ENCODE measurements at places on chromosomes 16 and 17. TPM values are rescaled to one million over a fixed set of nuclear protein-coding genes. Genes with fewer than 3 reads are reported as not detected.

Gene SLFN14
- total RNA-seq = not detected

Gene SPIRE2
- 41.6 TPM for total RNA-seq

Gene KIF1C
- total RNA-seq = 141 TPM

Gene NUDT7
- total RNA-seq = 8.7 TPM

Gene BRICD5
- 7.4 TPM for total RNA-seq

Gene GID4
- 12.4 TPM for total RNA-seq

Gene CDK5R1
- 0.83 TPM for total RNA-seq

Gene TSR1
- 36.9 TPM for total RNA-seq

Gene GEMIN4
- 26.7 TPM for total RNA-seq

Gene OR3A3
- not detected for total RNA-seq

Gene TPSD1
- total RNA-seq = 5.0 TPM

Gene SRSF1
- 205 TPM for total RNA-seq

Gene CA10
- total RNA-seq = not detected

DNA sequence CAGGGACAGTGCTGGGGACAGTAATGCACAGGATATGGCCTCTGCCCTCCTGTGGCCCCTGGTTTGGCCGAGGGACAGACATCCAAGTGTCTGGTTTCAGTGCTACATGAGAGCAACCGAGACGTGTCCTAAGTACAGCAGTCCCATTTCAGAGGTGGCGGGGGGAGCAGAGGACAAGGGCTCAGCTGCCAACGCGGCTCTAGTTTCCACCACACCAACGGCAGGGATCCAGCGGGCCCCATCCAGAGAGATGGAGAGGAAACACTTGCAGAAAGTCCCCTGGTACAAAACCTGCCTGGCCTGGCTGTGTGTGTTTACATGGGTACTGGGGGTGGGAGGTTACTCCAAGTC lies 125.8 kb upstream of the SMURF2 start:
- DNase-seq = no peak

DNA sequence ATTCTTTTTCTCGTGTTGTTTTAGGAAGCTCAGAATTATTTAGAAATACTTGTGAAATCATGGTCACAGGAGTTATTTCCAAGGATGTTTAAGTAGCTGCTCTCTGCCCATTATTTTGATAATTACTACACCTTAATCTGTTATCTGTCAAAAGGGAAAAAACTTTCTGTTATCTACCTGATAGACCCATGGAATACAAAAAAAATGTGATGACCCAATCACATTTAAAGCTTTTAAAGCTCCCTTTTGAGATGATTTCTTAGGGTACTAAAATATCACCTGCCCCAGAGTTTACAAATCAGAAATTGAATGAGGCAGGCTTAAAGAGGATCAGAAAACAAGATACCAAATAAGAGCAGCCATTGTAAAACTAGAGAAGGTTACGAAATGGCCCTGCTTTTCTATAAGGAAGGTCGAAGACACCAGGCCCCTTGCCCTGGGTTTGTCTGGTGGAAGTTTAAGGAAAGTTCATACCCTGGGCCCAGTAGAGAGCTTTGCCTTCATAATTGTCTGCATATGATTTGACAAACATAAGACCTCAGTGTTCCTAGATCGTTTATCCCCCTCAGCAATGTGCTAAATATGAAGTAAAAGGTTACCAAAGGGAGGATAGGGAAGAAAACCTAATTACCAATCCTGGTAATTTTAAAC lies 149.9 kb upstream of the TBX2 start:
- DNase-seq = no peak

DNA sequence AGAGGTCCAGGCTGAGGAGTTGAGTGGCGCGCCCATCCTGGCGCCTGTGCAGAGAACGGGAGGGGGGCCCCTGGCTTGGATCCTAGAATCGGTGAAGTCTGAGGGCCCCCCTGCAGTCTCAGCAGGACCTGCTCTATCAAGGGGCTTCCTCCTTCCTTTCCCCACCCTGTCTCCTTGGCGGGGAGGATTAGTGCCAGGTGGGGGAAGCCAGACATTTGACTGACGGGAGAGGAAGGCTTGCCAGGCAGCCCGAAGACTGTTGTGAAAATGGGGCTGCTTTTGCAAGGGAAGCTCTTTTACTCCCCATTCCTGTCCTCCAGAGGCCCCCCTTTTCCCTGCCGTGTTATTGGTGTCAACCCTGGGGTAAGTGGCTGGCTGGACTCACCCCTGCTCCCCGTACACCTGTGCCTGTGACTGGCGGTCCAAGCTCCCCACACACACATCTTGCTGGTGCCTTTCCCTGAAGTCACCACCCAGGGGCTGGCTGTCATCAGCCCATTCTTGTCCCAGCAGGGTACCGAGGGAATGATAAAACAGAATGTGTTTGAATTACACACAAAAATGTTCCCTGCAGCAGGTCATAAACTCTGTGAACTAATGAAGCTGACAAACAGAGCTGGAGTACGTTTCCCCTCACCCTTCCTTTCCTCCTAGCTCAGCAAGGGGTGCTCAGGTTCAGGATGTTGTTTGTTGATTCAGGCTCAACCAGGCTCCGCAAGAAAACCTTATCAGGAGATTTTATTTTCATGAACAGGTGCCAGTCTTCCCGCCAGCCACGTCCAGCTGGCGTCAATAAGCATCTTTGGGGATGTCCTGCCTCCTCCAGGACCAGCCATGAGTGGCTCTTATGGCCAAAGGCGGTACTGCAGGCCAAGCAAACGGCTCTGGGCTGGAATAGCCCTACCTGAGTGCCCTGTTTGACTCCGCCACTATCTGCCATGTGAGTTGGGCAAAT lies 4.4 kb upstream of the ARMC7 start:
- peak; percentile 73 for DNase-seq

DNA sequence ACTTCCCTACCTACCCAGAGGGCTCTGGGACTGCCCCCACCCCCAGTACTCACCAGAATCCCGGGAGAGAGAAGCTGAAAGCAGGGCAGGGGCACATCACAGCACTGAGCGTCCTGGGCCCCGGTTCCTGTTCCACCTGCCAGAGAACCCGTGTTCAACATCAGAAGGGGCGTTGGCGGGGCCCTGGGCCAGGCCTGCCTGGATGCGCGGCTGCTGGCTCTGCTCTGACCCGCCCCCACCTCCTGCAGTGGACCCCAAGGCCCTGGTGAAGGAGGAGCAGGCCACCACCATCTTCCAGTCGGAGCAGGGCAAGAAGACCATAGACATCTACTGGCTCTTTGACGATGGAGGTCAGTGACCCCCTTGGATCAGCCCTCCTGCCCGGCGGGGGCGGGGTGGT lies 27.7 kb downstream of the SLC12A3 start:
- DNase-seq = no peak

DNA sequence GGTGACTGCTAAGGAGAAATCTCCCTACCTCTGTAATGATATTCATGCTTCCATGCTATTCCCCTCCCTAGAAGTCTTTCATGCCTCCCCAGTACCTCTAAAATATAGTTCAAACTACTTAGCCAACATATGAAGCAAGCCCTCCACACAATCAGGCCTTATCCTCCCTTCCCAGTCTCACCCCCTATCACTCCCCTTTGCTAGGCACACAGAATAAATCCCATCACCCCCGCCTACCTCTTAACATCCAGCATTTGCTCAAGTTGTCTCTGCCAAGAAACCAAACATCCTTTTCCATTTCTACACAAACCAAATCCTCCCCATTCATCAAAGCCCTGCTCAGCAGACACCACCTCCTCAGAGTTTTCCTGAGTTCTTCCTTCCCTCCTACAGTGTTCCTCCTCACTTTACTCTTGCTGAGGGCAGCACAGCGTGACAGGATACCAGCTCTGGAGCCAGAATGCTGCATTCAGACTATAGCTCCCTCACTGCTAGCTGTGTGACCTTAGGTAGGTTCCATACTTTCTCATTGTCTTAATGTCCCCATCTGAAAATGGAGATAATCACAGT lies 7.0 kb downstream of the TOM1L2 start:
- DNase-seq = no peak

- DNase-seq = no peak
Measured at GRCh38 chr16:70553645-70554044, 30.0 kb downstream of the SF3B3 start.

GRCh38 chr17:55770196-55770870 lies 19.5 kb downstream of the PCTP start:
- DNase-seq = no peak

DNA sequence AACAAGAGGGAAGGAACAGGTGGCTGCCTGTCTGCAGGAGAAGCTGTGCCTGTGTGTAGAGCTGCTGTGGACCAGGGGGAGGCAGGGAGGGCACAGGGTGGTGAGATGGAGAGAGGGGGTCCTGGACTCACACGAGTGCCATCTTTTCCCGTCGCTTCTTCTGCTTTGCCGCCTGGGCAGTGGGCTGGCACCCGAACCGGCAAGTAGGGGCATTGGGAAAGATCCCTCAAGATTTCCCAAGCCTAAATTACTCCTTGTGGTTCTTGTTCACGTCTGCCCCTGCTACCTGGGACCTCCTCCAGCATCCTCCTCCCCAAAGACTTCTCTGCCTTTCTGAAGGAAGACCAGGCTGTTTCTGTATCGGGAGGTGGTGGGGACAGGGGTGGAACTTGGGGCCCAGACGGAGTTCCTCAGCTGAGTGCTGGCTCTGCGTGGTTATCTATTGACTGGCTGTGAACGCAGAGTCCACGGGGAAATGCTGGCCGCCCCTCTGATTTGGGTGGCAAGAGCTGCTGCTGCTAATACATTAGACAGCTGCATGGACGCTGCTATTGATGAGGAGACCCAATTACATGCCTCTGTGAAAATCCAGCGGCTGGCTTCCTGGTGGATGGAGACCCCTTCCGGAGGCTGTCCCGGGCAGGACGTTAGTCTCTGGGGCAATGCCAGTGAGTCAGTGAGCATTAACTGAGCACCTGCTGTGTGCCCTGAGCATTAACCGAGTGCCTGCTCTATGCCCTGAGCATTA lies 114.5 kb downstream of the OR1D5 start:
- DNase-seq = no peak

- DNase-seq = no peak
Measured at GRCh38 chr17:8162997-8163977, 539 bp upstream of the VAMP2 start.

- DNase-seq = no peak
Measured at GRCh38 chr17:44069974-44070454, 521 bp upstream of the G6PC3 start.

DNA sequence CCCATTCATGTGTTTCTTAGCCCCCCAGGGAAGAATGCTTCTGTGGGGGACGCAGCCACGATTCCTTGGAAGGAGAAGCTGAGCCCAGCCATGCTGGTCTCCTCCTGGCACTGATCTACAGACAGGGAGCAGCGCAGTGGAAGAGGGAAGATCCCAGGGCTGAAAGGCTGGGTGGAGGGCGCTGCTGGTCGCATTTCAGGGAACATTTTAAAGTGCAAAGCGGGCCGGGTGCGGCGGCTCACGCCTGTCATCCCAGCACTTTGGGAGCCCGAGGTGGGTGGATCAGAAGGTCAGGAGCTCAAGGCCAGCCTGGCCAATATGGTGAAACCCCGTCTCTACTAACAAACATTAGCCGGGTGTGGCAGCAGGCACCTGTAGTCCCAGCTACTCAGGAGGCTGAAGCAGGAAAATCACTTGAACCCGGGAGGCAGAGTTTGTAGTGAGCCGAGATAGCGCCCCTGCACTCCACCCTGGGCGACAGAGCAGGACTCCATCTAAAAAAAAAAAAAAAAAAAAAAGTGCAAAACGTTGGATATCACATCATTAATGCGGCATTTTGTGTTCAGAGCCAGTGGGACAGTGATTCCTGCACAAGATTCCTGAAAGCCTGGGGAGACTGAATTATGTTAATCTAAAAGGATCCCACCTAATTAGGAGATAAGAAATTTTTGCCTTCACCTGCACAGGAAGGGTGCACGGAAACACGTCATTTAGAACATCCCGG lies 558 bp upstream of the CHMP6 start:
- DNase-seq = no peak

GRCh38 chr16:19524616-19525384 lies 1.1 kb downstream of the CCP110 start:
- DNase-seq = no peak

DNA sequence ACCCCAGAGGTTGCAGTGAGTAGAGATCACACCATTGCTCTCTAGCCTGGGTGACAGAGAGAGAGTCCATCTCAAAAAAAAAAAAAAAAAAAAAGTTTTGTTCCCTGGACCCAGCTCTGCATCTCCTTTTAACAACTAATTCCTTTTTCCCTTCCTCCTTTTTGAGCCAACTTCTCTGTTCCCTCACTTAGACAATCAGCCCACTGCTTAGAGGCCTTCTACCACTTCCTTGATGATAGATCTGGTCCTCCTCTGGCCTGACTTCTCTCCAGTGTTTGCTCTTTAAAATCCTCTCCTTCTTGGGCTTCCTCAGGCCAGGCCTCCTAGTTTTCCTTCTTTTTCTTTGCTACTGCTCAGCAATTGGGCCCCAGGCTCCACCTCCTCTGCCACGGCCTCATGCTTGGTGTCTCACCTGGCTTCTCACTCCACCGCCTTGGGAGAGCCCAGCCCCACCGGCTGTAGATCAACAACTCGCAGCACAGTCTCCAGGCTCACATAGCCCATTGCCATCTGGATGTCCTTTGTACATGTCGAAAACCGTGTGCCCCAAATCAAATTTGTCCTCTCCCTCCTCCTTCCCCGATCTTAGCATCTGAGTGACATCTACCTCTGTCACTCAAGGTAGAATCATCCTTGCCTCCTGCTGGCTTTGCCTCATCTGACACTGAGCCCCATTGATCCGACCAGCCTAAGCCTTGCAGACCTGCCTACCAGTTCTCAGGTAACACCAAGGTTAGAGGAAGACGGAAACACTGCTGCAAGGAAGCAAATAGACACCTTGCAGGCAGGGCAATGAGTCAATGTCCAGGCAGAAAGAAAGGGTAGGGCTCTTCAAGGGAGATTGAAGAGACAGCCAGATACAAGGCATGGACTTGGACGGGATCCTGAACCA lies 17.4 kb downstream of the ARHGAP27 start:
- no peak for DNase-seq

- DNase-seq = no peak
Measured at GRCh38 chr17:1509290-1509881, 7.0 kb downstream of the INPP5K start.

GRCh38 chr17:933312-934073 lies 46.1 kb downstream of the NXN start:
- DNase-seq = no peak

DNA sequence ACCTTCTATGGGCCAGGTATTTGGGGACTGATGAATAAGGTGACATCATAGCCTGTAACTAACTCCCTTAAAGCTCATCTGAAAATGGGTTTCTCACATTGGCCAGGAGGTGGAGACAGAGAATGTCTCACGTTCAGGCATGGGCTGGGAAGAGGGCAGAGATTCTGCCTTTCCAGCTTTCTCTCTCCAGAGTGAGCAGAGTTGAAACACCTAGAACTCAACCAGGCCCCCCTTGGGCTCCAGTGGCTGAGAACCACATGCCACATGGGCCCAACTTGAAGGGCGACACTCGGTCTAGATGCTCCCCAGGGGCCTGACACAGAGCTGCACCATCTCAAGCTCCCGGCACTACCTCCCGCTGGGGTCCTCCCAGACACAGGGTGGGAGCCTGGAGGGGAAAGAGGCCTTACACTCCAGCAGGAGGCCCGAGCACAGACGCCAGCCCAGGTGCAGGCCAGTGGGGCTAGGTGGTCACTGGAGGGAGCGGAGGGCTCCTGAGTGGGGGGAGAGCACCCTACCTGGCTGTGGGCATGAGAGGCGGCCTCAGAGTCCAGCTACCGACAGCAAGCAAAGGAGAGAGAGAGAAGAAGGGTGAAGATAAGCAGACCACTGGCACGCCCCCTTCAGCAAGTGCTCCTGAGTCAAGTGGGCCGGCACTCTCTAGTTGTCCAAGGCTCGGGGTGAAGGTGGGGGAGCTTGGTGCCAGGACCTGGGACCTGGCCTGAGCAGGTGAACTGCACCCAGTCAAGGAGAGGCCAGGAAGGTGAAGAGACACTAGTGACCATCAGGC lies 55.9 kb downstream of the MYO18A start:
- no peak for DNase-seq

GRCh38 chr17:80442764-80443163 lies 27.8 kb downstream of the ENDOV start:
- no peak for DNase-seq

- no peak for DNase-seq
Measured at GRCh38 chr16:31664683-31665482, 137.2 kb downstream of the AHSP start.
